ENCODE measurements at places on chromosomes 4 and X.

- DNase-seq, result no peak
These were observed 15.1 kb upstream of the SYP start for GRCh38 chrX:49214996-49215526.

GRCh38 chrX:152020888-152021287 is 46.4 kb upstream of the GABRE start:
- DNase-seq, result no peak

DNA sequence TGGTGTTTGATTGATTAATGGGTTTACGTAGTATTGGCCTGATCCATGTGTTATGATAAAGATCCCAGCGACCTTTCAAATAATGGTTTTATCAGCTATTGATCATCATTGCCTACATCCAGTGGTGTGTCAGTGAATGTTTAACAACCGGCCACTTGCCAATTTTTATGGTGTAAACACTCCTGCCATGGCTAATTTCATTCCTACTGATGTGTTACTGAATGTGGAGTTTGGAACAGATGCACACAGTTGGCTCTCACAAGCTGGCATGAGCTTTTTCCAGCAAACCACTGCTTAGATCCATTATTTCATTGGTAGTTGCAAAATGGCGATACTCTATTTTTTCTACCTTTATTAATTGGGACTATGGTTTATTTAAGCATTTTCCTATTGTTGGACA is 139.9 kb downstream of the REPS2 start:
- no peak for DNase-seq

DNA sequence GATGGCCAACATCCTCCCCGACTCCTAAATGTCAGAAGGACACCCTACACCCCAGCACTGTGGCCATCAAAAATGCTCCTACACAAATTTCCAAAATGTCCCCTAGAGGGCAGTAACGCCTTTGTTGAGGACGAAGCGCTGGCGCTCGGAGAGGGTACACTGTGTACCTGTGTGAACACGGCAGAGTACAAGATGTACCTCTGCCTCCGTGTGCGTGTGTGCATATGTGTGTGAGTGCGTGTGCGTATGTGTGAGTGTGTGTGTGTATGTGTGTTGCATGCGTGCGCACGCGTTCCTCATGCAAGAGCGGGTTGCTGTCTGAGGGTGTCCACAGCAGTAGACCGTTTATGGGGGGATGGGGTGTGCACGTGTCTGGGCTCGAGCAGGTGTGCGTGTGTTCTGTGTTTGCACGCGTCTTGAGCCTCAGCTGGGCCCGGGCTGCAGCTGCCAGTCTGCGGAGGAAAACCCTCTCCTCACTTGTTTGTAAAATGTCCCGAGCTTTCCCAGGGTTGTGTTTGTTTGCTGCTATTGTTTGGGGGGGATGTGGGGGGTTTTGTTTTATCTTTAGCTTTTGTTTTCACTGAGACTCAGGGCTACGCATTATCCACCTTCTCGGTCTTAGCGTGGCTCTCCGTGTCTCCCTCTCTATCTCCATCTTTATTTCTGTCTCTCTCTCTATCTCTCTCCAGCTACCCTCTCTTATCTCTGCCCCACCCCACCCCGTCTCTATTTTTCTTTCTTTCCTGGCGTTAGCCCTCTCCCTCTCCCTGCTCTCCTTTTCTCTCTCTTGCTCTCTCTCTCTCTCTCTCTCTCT is 10.4 kb upstream of the TSPYL2 start:
- peak; percentile 90 for DNase-seq

GRCh38 chrX:9342561-9343051 is 122.3 kb upstream of the TBL1X start:
- DNase-seq, result peak; percentile 67

GRCh38 chr4:108391701-108392455 is 223.1 kb upstream of the LEF1 start:
- no peak for DNase-seq

- DNase-seq, result no peak
These were observed 25.1 kb downstream of the UGDH start for GRCh38 chr4:39502019-39502663.

DNA sequence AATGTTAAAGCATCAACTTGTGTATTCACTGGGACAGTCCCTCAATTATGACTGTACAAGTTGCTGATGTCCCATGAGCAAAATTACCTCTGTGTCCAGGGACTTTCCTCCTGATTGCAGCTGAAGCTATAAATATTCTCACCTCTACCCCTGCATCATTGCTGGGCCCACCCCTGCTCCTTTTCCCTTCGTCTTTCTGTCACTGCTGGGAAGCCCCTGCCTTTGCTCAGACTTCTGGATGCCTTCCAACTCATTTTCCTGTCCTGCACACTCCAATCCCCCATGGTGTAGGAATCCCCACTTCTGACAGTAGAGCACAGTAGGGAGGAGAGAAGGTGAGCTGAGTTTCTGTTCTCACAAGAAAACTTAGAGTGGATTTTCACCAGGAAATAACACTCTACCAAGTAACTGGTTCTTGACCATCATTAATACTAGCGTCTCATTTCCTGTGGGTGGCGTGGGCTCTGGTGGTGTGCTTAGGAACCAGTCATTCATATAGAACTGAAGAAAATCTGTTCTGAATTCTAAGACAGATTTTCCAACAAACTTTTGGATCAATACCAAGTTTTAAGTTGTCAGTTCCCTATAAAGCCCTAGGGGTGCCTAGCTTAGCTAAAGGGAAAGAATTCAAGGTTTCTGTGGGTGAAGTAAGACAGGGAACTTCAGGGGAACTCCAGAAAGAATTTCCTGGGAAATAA is 136.2 kb upstream of the MED14 start:
- peak; percentile 9 for DNase-seq

DNA sequence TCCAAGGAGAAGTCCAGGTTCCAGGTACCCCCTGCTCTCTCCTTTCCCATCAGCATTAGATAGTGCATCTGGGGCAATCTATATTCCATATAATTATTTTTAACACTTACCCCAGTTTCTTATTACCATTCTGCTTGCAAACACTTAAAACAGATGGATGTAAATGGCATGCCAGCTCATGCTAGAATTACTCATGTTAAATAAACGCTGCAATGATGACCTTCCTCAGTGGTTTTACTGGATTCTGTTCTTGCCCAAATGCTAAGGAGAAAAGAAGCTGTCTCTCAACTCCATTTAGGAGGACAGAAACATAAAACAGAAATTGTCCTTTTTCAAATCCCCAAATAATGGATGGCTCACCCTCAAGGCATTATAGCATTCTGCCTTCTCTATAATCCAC is 161.1 kb downstream of the NLGN4X start:
- DNase-seq, result no peak

DNA sequence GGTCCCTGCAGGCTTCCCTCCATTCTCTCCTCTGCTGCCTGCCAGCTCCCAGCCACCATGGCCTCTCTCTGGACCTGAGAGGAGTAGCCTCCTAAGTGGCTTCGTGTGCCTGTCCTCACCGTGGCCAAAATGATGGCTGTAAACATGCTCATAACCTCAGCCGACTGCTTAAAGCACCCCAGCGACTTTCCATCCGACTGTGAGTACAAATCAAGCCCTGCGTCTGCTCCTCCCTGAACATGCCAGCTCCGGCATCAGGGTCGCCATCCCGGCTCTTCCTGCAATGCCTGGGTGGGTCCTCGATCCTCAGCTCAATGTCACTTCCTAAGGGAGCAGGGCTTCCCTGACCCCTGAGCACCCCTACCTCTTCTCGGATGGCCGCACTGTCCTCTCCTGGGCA is 3.3 kb upstream of the SORCS2 start:
- DNase-seq, result no peak

DNA sequence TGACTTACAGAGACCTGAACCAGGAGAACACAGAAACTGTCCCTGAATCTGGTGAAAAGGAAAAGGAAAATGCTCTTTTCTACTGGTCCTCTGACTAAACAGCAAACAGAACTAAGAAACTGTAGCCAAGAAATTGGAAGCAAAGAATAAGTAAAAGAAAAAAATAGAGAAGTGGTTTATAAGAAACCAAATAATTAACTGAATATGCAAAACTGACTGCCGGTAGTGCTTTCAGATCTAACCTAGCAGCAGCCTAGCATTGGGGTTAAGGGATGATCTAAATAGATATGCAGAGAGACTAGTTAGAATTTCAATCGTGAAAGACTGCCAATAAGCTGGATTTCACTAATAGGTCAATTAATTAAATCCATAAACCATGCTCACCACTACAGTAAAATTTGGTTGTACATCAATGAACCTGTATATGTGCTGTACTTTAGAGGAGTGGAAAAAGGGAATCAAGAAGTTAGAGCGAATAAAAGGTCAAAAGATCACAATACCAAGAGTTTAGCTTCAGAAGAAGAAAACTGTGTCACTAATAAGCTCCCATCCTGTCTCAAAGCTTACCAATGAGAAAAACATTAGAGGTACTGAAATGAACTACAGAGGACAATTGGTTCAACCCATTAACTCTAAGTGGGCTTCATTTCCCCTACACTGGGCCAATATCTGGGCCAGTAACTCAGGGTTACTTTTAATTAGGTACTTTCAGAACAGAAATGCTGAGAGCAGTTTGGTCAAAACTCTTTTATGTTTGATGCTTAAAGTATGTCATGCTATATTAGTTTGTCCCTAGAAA is 53.6 kb downstream of the KLHL13 start:
- no peak for DNase-seq
